Activated CD4-positive, alpha-beta T cell treated with anti-CD3 and anti-CD28 coated beads, Interleukin-2, amount 10 ng/mL, durations not matched to agents 7 days and 5 days (primary cell): ENCODE measurements at places on chromosomes 3 and 15.

- no peak for DNase-seq
Measured at GRCh38 chr3:50165910-50166538, 10.9 kb downstream of the SEMA3F start.

DNA sequence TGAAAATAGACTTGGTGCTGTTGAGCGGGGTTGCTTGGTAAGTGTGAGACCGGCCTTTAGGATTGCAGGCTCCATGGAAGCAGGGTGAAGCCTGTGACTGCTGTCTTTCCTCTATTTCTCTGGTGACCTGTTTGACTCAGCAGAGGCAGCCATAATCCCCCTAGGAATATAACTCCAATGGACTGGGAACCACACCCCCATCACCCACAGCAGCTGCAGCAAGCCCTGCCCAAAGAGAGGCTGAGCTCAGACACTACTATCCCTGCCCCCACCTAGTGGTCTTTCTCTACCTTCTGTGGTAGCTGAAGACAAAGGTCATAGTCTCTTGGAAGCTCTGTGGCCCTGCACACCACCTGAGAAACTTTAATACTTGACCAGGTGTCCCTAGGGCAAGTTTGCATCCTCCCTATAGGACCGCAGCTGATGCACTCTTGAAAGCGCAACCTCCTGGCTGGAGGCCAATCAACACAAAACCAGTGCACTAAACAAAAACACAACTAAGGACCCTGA, 133.6 kb upstream of the MRPL3 start:
- no peak for DNase-seq

DNA sequence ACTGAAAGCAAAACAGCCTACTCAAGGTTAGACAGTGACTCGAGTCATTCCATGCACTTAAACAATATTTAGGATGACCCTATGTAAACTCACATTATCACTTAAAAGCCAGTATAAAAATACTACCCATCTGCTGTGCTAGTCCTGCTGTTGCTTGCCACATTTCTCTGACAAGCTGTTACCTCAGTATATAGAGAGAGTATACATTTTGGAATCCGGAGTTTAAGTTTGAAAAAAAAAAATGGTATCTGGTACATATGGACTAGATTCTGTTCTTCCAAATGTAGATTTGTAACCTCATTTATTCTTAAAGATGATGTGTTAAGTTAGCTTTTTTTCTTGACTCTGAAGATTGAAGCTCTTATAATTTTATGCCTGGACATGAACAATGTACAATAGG, 503.8 kb upstream of the TPRG1 start:
- no peak for DNase-seq

GRCh38 chr3:39118931-39119660, 11.6 kb downstream of the TTC21A start:
- no peak for DNase-seq

- DNase-seq = peak; percentile 52
Measured at GRCh38 chr3:56921573-56922453, 120.1 kb upstream of the ARHGEF3 start.

DNA sequence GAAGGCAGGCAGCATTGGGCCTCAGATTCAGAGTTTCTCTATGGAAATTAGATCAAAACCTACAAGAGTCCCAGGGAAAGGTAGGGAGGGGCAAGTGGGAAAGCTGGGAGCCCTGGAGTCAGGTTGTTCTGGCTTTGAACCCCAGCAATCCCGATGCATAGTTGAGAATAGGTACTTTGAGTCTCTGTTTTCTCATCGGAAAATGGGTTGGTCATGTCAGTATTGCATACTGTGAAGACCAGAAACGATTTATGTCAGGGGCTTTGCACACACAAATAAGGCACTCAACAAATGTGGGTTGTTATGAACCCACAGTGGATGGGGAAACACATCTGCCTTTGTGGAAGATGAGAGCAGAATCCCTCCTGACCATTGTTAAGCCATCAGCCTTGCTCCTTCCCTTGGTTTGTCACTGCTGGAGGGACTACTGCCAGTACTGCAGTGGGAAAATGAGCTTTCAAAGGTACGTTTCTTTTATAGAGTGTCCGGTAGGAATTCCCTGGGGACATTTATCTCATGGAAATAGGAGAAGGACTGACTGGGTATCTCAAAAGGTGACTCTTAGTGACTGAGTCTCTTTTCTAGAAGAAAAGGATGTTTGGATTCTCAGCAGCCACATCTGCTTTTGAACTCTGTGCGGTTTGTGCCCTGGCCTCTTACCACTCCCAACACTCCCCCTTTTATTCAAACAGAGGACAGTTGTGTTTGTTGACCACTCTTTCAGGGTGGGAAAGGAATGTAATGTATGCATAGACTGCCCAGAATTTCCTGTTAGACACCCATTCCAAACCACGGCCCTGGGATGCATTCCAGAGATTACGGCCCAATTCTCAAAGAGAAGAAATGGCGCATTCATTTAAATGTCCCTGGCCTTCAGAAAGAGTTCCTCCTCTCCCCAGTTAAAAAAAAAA, 54.6 kb upstream of the VILL start:
- DNase-seq = no peak

DNA sequence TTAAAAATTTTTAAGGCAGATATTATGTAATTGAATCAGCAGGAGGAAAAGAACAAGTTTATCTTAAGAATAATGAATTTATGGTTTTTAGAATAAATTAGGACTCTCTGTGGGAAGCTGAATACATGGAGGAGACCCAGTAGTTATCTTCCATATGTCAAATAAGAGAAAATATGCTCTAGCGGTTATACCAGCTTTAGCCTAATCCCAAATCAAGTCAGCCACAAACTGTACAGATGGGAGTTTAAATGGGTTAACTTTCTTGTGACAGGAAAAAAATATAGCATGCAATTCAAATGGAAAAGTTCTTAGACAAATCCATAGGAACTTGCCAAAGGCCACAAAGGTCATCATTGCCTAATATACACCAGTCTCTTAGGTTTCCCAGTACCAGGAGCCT, 84.3 kb downstream of the TTBK2 start:
- no peak for DNase-seq

- DNase-seq = no peak
Measured at GRCh38 chr3:123157209-123157597, 44.5 kb upstream of the SEC22A start.

- DNase-seq = no peak
Measured at GRCh38 chr3:195284842-195285241, 13.9 kb upstream of the XXYLT1 start.

- DNase-seq = no peak
Measured at GRCh38 chr15:72207558-72208085, 10.0 kb upstream of the GRAMD2A start.

DNA sequence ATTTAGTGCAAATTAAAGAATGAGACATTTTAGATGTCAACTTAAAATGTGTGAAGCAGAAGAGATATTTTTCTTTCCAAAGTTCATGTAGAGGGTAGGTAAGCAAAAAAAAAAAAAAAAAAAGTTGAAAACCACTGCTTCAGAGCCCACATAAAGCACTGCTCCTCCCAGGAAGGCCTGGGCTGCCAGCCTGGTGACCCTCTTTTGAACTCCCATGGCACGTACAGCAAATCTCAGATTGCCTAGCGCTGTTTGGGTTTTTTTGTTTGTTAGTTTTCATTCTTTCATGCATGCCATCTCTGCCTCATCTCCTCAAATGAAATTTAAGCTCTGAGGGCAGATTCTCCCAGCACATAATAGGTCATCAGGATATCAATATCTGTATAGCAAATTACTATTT, 120.1 kb downstream of the SRGAP3 start:
- DNase-seq = no peak

GRCh38 chr3:160809453-160809852, 53.4 kb downstream of the PPM1L start:
- no peak for DNase-seq

DNA sequence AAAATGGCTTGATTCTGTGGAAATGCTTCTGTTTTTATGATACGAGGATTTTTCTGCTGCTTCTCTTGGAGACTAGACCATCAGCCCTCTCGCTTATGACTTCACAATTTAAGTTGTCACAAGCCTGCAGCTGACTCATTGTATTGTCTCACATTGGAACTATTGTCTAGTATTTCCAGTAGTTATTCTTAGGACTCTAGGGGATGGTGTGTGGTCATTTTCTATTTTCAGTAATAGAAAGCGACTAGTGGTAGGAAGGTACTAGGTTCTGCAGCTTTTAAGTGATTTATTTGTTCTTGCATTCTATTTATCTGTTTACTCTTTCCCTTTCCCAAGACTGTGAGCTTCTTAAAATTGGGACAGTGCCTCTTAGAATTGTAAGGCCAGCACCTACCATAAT, 66.3 kb upstream of the CRTC3 start:
- DNase-seq = no peak

GRCh38 chr3:2301361-2301760, 202.7 kb downstream of the CNTN4 start:
- no peak for DNase-seq

- DNase-seq = no peak
Measured at GRCh38 chr3:13162549-13163320, 89.5 kb upstream of the IQSEC1 start.
